NCI-H187 (cell line): ENCODE measurements at places on chromosomes 16 and 17.

DNA sequence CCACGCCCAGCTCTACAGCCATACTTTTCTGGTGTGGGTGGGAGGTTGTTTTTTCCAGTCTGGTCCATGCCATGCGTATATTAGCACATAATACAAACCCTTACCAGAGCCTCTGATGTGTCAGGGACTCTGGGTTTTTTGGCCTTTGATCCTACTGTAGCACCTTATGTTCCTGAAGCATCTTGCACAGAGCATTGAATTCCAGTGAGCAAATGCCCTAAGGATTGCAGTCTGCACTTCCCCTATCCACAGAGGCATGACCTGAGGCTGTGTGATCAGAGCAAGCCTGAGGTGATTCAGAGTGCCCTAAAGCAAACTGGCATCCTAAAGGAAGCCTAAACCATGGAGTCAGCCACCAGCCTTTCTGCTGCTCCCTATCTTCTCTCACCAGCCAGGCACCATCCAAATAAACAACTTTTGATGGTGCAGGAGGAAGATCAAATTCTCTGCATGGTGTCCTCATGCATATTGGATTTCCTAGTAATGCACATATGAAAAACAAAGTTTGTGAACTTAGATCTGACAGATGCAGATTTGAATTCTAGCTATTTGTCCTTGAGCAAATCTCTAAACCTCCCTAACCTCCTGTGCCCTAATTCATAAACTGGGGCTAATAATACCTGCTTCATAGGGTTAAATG lies 41.2 kb upstream of the HAS3 start:
- DNase-seq, result no peak

- DNase-seq, result no peak
These were observed 251.4 kb upstream of the KIF2B start for GRCh38 chr17:53571342-53571741.

- no peak for DNase-seq
These were observed 1.0 kb upstream of the TTYH2 start for GRCh38 chr17:74212209-74212912.

GRCh38 chr17:50425682-50426471 lies at the start of gene ACSF2:
TSS of gene ACSF2 (plus strand) at chr17:50426218. CDS start at chr17:50426262, 44 bp downstream.
- no peak for DNase-seq

DNA sequence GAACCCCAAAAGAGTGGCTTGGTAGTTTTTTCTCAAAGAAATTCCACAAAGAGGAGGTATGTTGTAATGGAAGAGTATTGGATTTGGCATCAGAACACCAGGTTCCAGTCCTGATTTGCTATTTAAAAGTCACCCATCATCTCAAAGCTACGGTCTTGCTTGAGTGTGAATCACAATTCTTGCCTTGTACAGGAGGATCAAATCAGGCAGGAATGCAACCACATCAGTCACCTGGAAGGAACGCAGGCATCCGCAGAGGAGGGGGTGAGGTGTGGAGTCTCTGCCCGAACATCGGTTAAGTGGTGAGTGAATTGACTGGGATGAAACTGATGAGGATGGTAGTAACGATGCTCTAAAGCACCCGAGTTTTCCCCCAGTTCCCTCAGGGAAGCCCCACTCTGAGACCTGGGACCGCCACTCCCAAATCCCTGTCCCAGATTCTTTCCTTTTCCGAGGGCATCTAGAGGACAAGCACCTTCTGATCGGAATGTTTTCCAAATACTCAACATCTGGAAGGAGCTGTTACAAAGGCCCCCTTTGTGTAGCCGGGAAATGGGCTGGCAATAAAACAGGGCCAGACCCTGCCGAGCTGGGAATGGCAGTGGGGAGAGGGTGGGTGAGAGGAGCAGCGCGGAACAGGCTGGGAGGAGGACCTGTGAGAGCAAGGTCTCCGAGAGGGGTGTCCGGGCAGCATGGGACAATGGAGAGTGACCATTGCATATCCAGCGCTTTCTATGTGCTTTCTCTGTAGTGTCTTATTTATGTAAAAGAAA lies 469.6 kb downstream of the SLC39A11 start:
- no peak for DNase-seq

DNA sequence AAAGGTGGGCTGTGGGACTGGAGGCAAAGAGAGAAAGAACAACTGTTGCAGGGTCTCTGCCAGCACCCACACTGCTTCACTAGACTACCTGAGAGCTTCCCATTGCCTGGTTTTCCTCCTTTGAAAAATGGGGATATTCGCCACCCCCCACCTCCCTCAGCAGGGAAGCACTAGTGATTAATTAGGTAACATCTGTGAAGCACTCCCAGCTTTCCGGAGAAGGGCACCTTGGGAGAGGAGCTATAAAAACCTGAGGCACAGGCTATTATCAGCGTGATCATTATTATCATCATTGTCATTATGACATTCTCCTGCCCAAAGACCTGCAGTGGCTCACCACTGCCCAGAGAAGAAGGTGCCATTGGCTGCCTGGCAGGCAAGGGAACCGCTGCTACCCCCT lies 83.5 kb downstream of the XYLT1 start:
- no peak for DNase-seq

GRCh38 chr16:58459344-58460218 lies 40.4 kb upstream of the NDRG4 start:
- DNase-seq, result no peak

DNA sequence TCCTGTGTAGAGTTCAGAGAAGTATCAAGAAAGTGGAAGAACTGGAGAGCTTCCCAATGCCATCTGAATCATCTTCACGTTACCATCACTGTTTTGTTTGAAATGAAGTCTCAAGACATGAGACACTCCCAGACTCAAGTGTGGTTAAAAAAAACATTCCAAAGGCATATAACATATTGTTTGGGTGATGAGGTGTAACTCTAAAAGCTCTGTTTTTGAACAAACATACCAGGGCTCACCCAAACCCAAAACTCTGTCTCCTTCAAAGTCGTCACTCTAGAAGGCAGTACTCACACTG lies 6.3 kb upstream of the ZCCHC14 start:
- no peak for DNase-seq

DNA sequence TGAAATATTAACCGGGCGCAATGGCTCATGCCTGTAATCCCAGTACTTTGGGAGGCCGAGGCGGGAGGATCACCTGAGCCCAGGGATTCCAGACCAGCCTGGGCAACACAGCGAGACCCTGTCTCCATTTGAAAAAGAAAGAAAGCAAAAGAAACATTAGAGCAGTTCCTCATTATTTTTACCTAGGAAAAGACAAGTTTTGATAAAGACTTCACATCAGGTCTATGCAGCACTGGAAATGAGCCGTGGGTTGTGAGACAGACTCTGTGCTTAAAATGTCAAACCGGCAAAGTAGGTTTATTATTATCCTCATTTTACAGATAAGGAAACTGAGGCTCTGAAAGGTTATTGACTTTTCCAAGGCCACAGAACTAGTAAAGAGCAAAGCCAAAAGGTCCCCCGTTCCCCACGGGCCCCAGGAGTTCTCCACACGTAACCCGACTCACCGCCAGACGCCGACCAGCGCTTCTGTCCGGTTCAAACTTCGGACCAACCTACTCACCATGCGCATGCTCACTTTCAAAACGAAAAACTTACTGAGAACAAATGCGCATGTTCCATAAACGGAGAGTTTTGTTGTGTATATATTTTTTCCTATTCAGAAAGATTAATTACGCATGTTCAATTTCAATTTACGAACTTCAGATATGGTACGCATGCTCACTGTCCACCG lies 356 bp downstream of the TUBD1 start:
- DNase-seq, result no peak

DNA sequence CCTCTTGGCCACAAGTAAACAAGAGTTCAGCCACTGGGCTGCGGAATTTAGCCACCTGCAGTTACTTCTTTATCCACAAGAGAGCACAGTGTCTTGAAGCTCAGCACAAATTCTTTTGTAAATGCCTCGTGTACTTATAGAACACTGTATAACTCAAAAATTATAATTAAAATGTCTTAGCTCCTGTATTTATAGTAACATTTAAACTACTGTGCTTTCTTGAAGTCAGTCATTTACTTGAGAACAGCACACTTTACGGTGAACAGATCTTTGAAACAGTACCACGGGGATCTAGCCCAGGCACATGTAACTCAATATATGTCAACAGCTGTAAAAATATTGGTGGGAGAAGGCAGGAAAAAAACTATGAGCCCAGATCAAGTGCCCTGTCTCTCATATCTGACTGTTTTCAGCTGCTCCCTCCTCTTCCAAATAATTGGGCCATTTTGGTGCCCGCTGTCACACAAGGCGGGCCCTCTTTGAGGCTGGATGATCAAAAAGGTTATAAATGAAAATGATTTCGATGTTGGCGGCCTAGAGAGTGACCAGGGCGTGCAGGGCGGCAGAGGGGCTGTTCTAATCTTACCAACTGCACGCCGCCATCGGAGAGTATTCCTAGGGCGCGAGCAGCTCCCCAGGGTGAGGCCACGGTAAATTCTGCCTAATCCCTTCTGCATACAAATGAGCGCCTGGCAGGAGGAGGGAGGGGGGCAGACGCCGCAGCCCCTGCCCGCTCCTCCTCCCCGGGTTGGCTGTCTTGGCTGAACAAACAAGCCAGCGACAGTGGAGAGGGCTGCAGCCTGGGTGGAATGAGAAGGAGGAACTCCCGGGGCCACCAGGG lies 183.2 kb downstream of the C16orf78 start:
- peak; percentile 33 for DNase-seq

DNA sequence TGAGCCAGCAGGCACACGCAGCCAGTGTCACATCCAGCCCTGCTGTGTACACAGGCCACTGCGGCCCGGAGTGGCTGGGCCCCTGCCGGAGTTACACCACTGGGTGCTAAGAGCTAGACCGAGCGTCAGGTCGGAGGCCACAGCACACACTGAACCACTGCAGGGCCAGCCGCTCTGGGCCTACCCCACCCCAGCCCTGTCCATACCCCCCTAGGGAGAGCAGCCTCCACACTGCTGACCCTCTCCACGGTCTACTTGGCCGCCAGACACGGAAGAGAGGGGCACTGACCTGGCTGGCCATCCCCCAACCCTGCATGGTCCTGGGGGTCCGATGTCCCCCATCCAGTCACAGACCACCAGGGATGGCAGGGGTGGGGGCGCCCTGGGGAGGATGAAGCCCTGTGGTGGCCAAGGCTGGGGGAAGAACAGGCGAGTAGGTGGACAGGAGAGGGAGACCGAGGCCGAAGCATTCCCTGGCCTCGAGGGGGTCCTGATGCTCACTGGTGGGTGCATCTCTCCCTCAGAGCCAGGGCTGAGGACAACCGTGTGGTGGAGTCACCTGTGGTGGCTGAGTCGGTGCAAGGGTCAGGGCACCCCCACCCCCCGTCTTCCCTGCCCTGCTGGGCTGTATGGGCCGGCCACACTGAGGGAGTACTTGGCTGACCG lies 34.9 kb upstream of the ZC3H18 start:
- DNase-seq, result no peak

- no peak for DNase-seq
These were observed 6.4 kb downstream of the HAP1 start for GRCh38 chr17:41728056-41728455.

GRCh38 chr17:48883171-48883570 lies 9.4 kb upstream of the ATP5MC1 start:
- DNase-seq, result no peak
